Progenitor cell of endocrine pancreas (in vitro differentiated cells): ENCODE measurements at places on chromosomes 2 and 18.

DNA sequence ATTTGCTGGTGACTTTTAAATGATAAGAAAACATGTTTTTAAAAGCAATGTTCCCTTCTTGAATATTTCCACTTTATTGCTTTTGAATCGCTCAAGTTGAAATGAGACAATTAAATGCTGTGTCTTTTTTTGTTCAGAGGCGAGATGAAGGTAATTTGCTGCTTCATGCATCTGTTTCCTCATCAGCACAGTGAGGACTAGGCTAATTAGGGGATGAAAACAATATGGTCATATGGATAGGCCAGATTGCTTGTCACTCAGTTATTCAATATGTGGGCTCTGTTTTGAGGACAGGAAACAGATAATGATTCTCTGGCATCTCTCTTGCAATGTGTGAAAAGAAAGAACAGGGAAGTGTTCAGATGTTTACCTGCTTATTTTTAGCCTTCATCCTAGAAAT, 61.0 kb downstream of the ERBB4 start:
- DNase-seq, result no peak

GRCh38 chr2:218831378-218831990, at the start of gene PRKAG3:
TSS of gene PRKAG3 (minus strand) at chr2:218831803.
- DNase-seq, result no peak

DNA sequence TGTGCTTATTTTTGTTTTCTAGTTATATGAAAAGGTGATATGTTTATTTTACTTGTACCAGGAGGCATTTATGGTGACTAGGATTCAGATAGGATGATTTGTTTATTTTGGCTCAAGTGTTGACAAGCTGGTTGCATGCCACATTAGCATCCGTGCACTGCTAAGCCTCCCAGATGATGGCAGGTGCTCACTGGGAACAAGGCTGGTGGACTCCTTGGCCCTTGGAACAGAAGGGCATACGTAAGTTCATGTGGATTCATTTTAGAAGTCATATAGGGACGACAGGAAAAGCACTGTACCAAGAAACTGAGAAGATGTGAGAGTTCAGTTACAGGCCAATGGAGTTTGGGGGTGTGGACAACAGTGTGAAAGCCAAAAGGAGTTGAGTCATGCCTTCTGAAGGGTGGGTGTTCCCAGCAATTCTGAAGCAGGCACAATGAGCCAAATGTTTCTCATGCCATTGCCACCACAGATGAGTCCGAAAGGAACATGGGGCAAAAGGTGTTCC, 166.2 kb downstream of the PHLPP1 start:
- no peak for DNase-seq

DNA sequence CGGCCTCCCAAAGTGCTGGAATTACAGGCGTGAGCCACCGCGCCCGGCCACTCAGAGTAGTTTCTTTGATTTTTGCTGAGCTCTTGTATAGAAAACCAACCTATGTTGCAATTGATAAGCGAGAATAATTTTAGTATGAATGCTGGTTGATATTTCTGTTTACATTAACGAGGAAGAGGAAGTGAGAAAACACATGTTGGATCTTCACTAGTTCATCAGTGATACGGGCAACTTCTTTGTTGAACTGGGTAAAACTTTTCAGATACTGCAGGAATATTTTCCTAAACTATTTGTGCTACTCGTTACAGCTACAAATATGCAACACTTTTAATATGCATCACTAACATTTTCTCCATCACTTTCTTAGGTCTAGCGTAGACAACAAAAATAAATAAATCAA, 67.9 kb upstream of the SLC25A52 start:
- no peak for DNase-seq

- DNase-seq, result no peak
Observed at GRCh38 chr2:135676031-135676430, 65.6 kb upstream of the UBXN4 start.

DNA sequence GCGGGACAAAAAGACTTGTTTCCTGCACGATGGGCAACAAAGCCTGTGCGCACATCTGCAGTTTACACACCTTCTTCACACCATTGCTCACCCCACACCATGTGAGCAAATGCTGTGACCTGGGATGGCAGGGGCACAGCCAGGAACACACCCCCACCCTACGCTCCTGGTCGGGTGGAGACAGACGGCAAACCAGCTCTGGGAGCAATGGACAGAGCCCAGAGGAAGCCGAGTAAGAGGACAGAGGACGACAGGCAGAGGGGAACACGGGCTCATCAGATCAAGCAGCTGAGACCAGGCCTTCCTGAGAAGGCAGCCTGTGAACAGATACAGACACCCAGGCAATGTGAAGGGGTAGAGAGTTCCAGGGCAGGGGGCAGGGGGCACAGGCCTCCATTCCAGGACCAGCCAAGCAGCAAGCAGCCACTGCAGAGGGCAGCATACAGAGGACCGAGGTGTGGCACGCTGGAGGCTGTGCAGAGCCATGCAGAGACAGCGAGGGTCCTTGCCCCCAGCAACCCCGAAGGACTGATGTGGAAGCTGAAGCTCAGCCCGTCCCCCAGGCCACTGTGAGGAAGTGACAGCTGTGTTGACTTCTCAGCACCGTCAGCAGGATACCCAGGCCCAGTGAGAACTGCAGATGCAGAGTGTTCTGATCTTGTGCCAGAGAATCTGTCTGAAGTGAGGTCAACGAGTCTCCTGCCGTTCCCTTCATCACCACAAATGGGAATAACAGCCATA, 46.2 kb downstream of the PARD6G start:
- DNase-seq, result no peak

- DNase-seq, result no peak
Observed at GRCh38 chr2:241855245-241855887, 3.3 kb downstream of the PDCD1 start.

DNA sequence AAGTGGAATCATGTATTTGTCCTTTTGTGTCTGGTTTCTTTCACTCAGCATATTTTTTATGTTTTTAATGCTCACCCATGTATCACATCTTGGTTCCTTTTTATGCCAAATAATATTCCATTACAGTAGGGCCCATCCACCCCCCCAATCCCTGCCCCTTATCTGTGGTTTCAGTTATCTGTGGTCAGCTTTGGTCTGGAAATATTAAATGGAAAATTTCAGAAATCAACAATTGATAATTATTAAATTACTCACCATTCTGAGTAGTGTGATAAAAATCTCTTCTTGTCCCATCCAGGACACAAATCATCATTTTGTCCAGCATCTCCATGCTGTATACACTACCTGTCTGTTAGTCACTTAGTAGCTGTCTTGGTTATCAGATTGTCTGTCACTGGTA, 66.7 kb downstream of the BIRC6 start:
- DNase-seq, result no peak

DNA sequence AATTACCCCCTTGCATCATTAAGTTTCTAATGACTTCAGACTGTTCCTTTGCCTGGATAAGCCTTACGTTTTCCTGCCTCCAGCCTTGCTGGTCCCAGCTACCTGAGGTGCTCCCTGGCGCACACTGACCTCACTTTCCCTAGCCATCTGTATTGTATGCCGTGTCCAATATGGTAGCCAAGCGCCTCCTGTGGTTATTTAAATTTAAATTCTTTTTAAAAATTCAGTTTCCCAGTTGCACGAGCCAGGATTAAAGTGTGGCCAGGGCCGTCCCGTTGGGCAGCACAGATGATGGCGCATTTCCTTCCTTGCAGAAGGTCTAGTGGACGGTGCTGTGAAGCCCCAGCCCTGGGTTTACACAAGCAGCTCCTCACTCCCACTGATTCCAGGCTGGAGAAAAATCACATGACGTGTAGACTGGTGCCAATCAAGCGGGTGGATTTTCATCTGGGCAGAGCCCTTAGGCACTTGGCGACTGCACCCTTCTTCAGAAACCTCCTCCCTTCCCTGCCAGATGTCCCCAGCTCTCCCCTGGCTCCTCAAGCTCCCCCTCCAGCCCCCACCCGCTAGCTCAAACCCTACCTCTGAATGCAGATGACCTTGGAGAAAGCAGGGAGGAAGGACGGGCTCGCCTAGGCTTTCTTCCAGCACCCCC, 33.9 kb downstream of the ACKR3 start:
- DNase-seq, result no peak

GRCh38 chr2:160328811-160329527, 128.9 kb upstream of the ITGB6 start:
- no peak for DNase-seq
